ENCODE measurements at places on chromosomes 2 and 18. TPM values are rescaled to one million over a fixed set of nuclear protein-coding genes. Genes with fewer than 3 reads are reported as not detected.

GPR45 gene
- not detected for total RNA-seq

DSC1 gene
- total RNA-seq = not detected

SPEG gene
- 8.5 TPM for total RNA-seq

C1QL2 gene
- not detected for total RNA-seq
